ENCODE measurements at places on chromosomes 7 and 10.

- no peak for DNase-seq
Observed at GRCh38 chr10:117544004-117544701, 1.6 kb downstream of the EMX2 start.

DNA sequence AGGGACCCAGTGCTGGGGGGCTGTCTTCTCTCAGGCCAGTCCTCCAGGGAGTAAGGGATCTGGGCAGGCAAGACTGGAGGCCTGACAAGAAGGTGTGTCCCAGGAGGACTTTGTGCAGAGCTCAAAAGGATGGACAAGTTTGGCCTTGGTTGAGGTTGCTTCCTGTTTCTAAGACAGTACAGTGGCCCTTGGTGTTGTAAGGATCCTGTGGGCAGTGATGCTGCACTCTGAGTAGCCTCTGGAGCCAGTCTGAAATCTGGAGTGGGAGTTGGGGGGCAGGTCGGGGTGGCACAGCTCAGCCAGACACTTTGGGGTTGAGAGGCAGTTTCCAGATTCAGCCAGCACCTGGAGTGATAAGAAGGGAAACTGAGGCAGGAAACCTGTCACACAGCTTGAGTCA, 139.2 kb upstream of the ZMIZ1 start:
- DNase-seq: no peak

- DNase-seq: no peak
Observed at GRCh38 chr7:100768784-100769183, 35.4 kb downstream of the ZAN start.

DNA sequence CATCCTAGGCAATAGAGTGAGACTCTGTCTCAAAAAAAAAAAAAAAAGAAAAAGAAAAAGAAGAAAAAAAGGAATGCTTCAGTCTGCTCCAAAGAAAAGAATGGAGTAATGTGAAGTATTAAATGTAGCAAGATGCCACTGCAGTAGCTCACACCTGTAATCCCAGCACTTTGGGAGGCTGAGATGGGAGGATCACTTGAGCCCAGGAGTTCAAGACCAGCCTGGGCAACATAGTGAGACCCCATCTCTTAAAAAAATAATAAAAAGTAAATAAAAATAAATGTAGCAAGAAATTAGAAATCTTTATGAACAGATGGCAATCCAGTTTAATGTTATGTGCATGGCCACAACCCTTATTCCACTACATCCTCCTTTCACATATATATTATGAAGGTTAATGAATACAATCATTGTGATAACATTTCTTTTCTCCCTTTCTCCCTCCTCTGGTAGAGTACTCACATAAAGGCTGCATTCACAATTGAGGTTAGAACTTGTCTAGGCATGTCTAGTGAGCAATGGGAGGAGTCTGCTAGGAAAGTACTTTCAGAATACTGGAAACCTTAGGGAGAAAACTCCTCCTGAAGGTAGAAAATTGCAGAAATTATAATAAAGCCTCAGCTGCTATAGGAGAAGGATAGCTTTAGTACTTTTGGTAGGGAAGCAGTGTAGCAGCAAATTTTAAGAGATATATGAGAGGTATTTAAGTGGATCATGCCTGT, 20.4 kb downstream of the KLLN start:
- DNase-seq: no peak

DNA sequence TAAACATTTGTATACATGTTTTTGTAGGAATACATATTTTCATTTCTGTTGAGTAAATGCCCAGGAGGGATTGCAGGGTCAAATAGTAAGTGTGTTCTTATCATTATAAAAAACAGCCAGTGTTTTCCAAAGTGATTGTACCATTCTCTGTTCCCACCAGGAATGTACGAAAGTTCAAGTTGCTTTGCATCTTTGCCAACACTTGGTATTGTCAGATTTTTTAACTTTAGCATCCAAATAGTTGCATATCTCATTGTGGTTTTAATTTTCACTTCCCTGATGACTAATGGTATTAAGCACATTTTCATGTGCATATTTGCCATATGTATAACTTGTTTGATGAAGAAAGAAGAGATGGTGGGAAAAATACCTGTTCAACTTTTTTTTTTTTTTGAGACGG, 213.9 kb downstream of the ZNF365 start:
- DNase-seq: no peak

GRCh38 chr10:51257511-51258248, 183.4 kb downstream of the PRKG1 start:
- DNase-seq: no peak
